ENCODE measurements at places on chromosomes 13 and 19.

- no peak for DNase-seq
Measured at GRCh38 chr13:50241479-50241878, 226.2 kb downstream of the KCNRG start.

GRCh38 chr19:18594096-18594823, 5.7 kb downstream of the REX1BD start:
- peak; percentile 66 for DNase-seq

DNA sequence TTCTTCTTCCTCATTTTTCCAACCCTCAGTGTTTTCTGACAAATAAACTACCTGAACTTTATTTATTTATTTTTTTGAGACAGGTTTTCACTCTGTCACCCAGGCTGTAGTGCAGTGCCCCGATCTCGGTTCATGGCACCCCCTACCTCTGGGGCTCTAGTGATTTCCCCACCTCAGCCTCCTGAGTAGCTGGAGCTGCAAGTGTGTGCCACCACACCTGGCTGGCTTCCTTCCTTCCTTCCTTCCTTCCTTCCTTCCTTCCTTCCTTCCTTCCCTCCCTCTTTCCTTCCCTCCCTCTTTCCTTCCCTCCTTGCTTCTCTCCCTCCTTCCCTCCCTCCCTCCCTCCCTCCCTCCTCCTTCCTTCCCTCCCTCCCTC, 32.3 kb downstream of the KCTD4 start:
- DNase-seq = no peak

- DNase-seq = no peak
Measured at GRCh38 chr19:35034005-35034502, 3.8 kb downstream of the SCN1B start.

GRCh38 chr13:108304170-108305016, 34.9 kb downstream of the TNFSF13B start:
- DNase-seq = no peak

DNA sequence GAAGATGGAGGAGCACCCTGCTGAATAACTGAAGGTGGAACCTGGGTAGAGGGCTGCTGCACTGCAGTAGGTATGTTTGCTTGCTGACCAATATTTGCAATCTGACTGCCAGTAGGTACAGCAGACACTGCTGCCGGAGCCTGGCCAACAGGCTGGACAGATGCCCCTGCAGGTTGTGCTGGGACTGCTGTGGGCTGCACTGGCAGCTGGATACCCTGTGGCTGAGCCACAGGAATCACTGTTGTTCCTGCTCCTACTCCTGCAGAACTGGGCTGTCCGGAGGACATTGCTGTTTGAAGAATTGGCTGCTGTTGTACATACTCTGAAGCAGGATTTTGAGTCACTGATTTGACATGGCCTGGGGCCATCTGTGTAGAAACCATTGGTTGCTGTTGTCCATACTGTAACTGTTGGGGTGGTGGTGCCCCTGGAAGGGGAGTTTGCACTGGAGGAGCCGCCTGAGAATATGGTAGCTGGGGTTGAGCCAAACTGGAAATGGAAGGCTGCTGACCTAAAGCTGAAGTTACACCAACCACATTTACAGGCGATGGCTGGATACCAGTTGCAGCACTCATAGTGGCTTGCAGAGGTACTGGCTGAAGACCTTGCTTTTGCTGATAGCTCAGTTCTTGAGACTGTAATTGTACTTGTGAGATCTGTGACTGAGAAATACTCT, 2.2 kb downstream of the TSC22D1 start:
- DNase-seq = no peak

- no peak for DNase-seq
Measured at GRCh38 chr19:5050067-5050656, 81.2 kb downstream of the KDM4B start.

GRCh38 chr13:97436845-97437244, 2.9 kb downstream of the RAP2A start:
- no peak for DNase-seq

DNA sequence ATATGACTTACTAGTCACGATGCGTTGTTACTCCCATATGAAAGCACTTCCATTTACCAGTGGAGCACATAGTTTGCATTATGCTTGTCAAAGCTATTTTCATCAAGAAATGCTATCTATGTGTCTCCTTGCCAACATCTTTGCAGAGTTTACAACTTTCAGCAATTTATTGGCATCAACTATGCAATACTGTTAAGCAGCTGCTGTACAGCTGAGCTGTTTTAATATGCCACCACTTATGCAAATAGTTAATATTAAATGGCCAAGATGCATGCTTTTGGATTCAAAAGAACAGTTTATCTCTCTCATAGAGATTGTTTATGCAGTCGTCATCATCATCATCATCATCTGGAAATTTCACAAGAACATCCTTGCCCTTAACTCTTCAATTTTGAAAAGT, 67.9 kb upstream of the KLF5 start:
- no peak for DNase-seq

GRCh38 chr13:96490496-96490989, 400.6 kb downstream of the HS6ST3 start:
- DNase-seq = no peak

DNA sequence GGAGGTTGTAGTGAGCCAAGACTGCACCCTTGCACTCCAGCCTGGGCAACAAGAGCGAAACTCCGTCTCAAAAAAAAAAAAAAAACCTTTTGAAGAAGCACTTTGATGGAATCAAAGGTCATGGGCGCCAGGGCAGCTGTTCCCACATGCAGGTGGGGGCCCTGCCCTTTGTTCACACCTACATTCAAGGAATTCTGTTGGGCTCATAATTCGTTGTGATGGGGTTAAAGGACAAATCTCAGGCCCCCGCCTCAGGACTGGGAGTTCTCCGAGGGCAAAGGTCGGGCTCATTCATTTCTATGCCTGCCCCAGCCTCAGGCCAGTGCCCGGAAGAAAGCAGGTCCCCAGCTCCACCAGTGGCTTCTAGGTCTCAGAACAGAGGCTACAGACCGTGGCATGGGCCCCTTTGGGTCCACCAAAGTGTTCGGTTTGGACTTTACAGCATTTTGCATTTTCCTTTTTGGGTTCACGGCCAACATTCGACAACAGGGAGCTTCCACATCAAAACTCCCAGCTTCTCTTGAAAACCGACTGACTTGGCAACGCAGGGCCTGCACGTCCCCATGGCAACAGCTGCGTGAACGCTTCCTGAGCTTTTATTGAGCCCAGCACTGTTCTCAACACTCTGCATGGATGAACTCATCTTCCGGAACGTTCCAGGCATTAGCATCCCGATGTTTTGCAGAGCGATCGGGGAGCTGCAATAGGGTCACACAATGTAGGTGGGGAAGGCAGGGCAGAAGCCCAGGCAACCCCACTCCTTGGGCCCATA, 10.1 kb upstream of the GTF2F1 start:
- DNase-seq = no peak

- no peak for DNase-seq
Measured at GRCh38 chr19:41880329-41880708, 2.7 kb upstream of the ARHGEF1 start.

- DNase-seq = no peak
Measured at GRCh38 chr13:44730851-44731250, 154.7 kb upstream of the TSC22D1 start.

DNA sequence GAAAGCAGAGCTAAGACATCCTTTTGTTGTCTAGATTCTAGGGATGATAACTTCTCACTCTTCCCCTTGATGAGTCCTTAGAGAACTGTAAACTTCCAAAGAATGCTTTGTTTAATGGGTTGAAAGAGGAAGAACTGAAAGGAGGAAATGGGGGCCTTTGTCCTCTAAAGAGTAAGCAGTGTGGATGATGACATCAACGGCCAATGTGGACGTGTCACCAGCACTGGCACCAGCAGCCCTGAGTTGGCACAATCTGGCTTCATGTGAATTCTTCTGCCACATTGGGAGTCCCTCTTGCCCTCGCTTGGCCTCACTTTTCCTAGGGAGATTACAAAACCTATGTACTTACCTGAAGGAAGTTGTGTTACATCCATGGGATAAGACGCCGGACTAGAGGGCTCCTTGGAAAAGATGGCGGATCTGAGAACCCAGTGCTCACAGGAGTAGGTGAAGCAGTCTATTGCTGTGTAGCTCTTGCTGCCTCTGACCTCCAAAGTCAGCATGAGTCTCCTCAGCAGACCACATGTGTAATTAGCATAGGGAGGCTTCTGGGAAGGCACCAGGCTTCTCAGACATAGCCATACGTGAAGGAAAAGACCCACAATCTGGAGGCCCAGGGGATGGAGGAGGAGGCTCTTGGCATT, 62.8 kb downstream of the RGCC start:
- DNase-seq = no peak

DNA sequence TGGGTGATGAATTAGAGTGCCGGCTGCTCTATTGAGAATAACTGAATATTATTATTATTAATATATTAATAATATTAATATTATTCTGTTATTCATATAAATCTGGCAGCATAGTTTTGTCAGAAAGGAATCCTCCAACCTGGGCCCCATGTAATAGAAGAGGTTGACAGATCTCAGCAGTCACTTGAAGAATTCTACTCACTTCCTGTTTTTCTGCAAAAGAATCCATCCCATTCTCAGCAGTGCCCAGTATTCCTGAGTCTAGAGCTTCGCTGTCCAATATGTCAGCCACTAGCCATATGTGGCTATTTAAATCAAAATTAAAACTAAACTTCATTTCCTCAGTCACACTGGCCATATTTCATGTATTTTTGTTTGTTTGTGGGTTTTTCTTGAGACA, 72.4 kb upstream of the USPL1 start:
- no peak for DNase-seq

GRCh38 chr19:33763633-33764371, 32.9 kb upstream of the KCTD15 start:
- DNase-seq = no peak

DNA sequence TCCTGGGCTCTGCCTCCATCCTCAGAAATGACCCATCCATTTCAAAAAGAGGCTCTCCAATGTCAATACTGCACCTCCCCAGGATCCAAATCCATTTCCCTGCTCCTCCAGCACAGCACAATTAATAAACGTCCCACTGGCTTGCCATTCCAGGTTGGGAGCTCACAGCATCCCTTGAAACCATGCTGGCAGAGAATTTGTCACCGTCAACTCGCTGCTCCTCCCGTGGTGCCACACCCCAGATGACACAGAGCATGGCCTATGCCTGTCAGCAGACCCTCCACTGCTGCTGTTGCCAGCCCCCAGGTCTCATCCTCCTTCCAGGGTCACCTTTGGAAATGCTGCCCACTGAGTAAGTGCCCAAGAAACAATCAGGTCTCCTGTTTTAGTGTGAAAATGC, 53.0 kb upstream of the UQCRFS1 start:
- no peak for DNase-seq

GRCh38 chr13:99871249-99871898, 100.2 kb downstream of the ZIC5 start:
- DNase-seq = no peak

DNA sequence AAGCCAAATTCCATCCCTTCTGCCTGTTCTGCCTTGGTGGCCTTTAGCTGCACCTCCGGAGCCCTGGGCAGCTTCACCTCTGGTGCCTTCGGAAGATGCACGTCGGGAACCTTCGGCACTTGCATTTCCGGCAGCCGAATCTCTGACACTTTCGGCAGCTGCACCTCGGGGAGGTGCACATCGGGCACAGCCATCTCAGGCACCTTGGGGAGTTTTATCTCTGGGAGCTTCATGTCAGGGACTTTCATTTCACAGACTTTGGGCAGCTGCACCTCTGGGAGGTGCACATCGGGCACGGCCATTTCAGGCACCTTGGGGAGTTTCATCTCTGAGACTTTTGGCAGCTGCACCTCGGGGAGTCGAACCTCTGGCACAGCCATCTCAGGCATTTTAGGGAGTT, 6.0 kb upstream of the HIPK4 start:
- no peak for DNase-seq

GRCh38 chr13:88745011-88745410, 1073.8 kb downstream of the SLITRK5 start:
- DNase-seq = no peak

- peak; percentile 57 for DNase-seq
Measured at GRCh38 chr19:46713781-46714443, 3.0 kb downstream of the PRKD2 start.

DNA sequence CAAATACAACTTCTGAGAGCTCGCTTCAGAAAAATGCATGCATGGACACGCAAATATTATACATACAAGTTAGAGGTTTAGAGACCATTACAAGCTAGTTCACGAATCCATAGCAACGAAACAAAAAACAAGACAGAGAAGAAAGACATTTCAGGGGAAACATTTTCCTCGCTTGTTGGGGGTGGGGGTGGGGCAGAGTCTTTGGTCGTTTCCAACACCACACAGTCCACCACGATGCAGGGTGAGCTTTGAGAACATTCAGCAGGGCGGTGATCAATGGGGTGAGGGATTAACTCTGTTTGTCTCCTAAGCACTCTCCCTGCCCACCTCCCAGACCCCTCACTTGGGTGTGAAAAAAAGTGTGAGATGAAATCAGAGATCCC, 651 bp downstream of the OXGR1 start:
- no peak for DNase-seq

DNA sequence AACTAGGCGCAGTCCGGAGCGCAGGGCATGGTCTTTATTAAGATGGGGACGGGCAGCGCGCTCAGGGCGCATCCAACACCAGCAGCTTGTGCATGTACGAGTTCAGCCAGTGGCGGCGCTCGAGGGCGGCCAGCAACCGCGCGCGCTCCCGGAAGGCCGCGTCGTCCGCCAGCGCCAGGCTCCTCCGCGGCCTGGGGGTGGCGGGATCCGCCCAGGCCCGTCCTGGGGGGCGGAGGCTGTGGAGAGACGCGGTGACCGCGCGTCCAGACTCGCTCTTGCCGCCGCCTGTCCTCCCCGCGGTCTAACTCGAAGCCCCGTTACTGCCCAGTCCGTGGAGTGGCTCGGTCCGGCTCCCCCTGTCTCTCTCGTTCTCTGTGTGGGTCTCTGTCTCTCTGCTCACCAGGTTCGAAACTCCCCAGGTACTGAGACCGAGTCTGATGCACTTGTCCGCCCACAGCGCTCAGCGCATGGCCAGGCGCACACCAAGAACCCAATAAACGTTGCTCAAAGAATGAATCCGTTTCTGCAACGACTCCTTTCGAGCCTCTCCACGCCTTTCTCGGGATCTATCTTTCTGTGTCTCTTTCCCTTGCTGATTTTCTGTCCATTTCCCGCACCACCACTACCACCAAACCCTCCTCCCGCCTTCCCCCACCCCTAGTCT, 702 bp downstream of the PTH2 start:
- no peak for DNase-seq

GRCh38 chr13:59458908-59459579, 704.7 kb downstream of the DIAPH3 start:
- no peak for DNase-seq

GRCh38 chr13:34751492-34751891, 190.6 kb upstream of the NBEA start:
- DNase-seq = no peak

- DNase-seq = no peak
Measured at GRCh38 chr13:70023516-70023915, 84.1 kb upstream of the ATXN8OS start.

GRCh38 chr13:36432106-36432544, at the start of gene CCNA1:
Gene CCNA1 (plus strand): TSS chr13:36432495. CDS start chr13:36433057, 562 bp downstream.
- DNase-seq = peak; percentile 36

DNA sequence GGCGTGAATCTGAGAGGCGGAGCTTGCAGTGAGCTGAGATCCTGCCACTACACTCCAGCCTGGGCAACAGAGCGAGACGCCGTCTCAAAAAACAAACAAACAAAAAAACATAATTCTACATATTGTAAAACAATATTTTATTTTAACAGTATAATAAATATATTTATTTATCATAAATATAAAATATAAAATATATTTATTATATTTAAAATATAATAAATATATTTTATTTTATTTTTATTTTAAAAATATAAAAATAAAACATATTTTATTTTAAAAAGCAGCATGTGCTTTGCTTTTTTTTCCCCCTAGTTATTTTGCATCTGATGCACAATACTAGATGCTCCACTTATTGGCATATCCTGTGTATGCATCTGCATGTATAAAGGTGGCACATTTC, 1634.6 kb upstream of the PCDH20 start:
- no peak for DNase-seq

All from NT2/D1 (cell line).